CD4-positive, alpha-beta T cell treated with Interleukin-4 for 4 hours (primary cell): ENCODE measurements at places on chromosomes 13 and 19.

DNA sequence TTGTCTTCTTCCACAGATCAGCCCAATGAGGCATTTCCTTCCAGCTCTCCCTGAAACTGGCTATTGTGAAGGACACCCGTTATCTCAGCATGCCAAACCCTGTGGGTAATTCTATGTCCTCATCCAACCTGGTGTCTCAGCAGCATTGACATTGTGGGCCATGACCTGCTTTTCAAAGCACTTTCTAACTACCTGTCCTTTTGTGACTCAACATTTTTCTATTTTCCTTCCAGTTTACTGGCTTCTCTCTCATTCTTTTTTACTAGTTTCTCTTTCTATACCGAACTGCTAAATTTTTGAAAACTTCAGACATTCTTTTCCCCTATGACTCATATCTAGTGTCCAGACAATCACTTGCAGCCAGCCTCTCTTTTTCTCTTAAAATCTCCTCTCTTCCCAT is 136.4 kb upstream of the HTR2A start:
- no peak for DNase-seq

DNA sequence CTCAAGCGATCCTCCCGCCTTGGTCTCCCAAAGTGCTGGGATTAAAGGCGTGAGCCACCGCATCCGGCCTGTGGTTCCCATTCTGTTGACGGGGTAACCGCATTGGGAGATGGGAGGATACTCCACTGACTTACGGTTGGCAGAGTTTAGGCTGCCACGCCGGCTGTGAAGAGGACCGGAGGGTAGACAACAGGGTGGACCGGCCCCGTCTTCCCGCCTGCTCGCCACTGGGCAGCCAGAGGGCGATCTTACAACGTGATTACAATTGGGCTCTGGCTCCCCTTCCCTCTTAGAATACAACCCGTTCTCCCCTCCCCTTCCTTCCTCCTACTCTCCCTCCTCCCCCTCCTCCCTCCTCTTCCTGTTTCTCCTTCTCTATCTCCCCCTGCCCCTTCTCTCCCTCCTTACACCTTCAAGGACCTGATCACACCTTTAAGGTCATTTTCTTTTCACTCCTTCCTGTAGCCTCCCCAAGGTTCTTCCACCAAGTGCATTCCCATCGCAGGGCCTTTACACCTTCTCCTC is 957 bp upstream of the CCDC194 start:
- DNase-seq, result peak; percentile 69

GRCh38 chr13:97057176-97057575 is 62.9 kb upstream of the OXGR1 start:
- no peak for DNase-seq

DNA sequence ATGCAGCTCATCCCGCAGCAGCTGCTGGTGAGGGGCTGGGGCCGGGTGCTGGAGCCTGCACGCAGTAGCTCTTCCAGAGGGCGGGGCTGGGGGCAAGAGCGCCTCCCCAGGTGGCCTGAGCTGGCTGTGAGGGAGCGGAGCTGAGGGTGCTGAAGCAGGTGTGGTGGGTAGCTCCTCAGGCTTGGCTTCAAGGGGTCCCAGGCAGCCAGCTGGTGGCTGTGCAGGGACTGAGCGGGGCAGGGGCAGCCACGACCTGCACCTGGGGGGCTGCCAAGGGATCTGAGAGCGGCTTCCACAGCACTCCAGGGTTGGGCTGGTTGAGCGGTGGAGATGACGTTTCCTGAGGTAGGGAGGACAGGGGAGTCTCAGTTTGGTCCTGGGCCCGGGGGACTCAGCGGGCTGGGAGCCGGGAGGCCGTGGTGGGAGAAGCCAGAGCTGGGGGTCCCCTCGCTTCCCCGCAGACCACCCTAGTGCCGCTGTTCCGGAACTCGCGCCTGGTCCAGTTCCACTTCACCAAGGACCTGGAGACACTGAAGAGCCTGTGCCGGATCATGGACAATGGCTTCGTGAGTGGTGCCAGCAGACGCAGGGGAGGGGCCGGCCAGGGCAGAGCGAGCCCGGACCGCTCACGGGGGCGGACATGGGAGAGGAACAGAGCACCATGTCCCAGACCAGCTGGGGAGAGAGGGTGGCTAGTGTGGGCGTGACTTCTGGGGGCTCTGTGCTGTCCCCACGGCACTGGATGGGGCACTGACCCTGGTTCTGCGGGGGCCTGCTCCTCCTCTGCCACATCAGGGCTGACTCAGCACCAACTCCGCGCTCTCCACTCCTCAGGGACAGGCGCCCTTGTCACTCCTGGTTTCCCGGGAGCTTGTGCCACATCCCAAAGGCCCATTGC is 7.4 kb downstream of the PTOV1 start:
- DNase-seq, result no peak

GRCh38 chr19:2112516-2113320 is 16.0 kb downstream of the IZUMO4 start:
- peak; percentile 19 for DNase-seq

DNA sequence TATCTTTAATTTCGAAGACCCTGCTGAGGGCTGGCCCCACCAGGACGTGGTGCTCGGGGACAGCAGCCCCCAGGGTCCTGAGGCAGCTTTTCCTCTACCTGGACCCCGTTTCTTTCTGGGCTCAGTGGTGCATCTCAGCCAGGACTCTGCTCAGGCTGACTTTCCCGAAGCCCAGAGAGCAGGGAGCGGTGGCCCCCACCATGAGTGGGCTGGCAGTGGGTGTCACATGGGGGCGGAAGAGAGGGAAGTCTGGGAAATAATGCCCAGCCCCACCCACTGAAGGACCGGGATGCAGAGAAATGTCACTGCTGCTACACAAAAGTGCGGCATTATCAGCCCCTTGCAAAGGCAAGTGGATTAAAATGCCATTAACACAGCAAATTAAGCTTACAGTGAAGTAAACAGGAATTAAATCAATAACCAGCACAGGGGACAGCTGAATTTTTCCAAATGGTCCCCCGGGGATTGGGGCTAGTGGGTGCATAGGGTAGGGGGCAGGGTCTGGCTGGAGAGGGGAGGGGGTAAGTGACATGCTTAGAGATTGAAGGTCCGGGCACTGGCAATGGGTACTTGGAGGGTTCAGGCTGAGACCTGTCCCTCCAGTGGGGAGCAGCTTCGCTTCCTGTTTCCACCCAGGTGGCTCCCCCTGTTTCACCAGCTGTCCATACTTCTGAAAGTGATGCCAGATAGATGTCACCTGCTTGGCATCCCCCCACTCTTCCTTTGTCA is 177.3 kb downstream of the URI1 start:
- no peak for DNase-seq

DNA sequence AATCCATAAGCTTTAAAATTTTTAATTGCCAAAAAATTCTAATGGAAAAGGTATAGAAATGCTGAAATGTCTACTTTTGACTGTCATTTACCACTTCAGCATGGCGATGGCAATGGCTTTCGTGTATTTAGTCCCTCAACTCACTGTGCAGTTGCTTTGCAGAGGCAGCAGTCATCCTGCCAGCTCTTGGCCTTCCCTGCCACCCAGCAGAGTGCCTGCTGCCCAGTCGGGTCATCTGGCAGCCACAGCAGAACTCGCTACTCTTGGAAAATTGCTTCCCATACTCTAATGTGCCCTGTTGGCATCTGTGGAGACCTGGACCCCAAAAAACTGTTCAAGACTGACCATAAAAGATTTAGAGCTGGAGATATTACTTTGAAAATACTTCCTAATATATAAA is 383.2 kb downstream of the UQCRFS1 start:
- no peak for DNase-seq

DNA sequence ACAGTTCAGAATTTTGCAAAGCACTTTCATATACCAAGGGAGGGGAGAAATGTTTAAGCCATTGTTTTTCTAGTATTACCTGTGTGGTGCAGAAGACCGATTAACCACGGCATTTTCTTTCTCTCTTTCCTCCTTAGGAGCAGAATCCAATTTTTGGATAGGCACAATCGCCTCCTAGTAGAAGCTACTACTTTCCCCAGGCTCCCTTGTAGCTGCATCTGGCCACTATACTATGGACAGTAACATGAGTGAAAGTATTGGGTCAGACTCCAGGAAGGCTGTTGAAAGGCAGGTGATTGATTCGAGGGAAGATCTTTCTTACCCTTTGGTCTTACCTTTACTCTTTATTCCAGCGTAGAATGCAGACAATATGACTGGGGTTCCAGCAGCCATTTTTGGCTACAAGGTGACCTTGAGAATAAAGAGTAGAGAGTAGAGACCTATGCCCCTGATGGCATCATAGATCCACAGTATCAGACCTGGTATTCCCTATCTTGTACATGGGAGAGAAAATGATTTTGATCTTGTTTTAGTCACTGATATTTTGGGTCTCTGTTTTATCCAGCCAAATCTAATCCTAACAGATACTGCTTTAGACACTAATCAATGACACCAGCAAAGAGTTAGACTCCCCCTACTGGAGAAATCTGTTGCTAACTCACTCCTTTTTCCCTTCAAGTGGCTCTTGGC is 77.0 kb downstream of the LRRC63 start:
- DNase-seq, result peak; percentile 78

GRCh38 chr13:42333613-42334328 is 61.8 kb downstream of the AKAP11 start:
- peak; percentile 40 for DNase-seq

GRCh38 chr13:102020611-102021216 is 381.1 kb downstream of the FGF14 start:
- no peak for DNase-seq

GRCh38 chr19:2014731-2015607 is 545 bp downstream of the BTBD2 start:
- DNase-seq, result no peak

- DNase-seq, result no peak
These were observed 48.4 kb downstream of the DNAJC15 start for GRCh38 chr13:43071824-43072223.

DNA sequence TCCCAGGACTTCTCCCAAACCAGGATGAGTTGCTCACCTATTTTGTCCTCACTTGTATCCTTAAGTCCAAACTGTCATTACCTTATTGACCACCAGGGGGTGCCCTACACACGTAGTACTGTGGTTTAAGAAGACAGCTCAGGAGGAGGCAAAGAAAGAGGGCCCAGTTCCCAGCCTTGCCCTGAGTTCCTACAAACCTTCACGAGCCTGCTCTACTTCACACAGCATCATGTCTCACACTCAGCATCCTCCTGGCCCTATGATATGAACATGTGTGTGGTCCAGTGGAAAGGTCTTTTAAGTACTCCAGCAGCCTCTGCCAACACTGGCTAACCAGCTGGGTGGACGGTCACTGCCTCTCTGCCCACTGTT is 8.1 kb upstream of the ZNF784 start:
- peak; percentile 90 for DNase-seq

DNA sequence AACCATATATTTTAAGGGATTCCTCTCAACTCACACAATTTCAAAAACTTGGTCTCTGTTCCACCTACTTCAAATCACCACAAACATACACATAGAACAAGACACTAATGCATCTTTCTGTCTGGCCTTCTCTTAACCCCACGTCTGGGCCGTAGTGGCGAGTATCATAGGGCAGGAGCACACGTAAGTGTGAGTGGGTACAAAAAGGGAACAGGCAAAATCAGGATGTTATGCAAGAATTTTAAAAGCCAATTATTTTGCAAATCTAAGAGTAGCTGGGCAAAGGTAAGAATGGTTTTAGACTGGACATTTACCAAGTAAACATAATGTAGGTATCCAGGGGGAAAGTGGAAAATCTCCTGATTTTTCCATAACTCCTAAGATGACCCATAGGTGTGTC is 35.1 kb downstream of the MTMR6 start:
- DNase-seq, result no peak

GRCh38 chr13:86000546-86000945 is 201.3 kb upstream of the SLITRK6 start:
- DNase-seq, result no peak

GRCh38 chr13:47081246-47081645 is 184.4 kb upstream of the HTR2A start:
- no peak for DNase-seq

- no peak for DNase-seq
These were observed 101.6 kb upstream of the MYO16 start for GRCh38 chr13:108527844-108528243.
